ENCODE measurements at places on chromosomes 12 and 14.
A peak's percentile ranks its signal among the peaks of the same experiment; 100 is the strongest.

- peak; percentile 33 for DNase-seq
Observed at GRCh38 chr14:54901380-54902142, 1.1 kb downstream of the GCH1 start.

- DNase-seq, result no peak
Observed at GRCh38 chr12:85509081-85509856, 229.2 kb downstream of the ALX1 start.

DNA sequence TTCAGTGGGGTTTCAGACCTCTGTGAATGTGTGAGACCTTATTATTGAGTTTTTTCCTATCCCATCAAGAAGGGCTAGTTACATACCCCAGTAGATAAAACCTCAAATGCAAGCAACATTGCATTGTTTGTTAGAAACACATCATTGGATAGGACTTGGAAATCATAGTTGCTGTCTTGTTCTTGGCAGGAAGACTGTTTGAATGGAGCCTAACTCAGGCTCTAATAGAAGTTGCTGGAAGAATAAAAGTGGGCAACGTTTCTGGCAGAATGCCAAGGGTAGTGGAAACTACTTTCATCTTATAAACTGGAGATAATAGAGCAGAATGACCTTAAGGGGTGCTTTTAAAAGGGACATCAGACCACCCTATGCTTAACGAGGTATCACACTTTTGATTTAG lies 9.9 kb upstream of the PTHLH start:
- no peak for DNase-seq

- no peak for DNase-seq
Observed at GRCh38 chr12:130070126-130070611, 92.1 kb upstream of the FZD10 start.

GRCh38 chr12:116916122-116916521 lies 5.4 kb downstream of the FBXW8 start:
- DNase-seq, result peak; percentile 12

DNA sequence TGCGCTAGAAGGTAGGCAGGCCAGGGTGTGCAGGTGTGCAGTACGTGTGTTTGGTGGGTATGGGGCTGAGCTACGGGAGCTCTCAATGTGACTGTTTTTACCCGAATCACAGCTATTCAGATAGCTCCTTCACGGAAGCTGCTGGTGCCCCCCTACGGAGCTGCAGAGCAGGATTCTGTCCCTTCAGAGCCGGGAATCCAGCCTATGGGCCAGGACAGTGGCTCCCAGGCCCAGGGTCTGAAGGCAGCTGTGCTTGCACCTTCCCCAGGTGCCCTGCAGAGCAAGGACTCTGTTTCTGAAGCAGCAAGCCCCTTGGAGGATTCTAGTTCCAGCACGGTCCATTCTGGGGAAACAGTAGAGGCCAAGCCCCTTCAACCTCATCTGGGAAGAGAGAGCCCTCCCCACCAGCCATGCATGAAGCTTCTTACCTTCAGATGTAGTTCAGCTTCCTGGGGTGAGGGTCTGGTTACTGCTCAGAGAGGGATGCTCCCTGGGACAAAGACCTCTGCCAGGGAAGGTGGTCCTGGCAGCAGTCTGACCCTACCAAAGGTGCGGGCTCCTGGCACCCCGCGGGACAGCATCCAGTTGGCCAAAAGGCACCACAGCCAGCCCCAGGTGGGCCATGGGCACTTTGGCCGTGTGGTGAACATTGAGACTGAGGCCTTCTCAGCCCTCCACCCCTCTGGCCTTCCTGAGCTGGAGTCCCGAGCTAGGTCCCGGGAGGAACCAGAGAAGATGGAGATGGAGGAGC lies 29.1 kb downstream of the PLEKHH1 start:
- DNase-seq, result no peak

DNA sequence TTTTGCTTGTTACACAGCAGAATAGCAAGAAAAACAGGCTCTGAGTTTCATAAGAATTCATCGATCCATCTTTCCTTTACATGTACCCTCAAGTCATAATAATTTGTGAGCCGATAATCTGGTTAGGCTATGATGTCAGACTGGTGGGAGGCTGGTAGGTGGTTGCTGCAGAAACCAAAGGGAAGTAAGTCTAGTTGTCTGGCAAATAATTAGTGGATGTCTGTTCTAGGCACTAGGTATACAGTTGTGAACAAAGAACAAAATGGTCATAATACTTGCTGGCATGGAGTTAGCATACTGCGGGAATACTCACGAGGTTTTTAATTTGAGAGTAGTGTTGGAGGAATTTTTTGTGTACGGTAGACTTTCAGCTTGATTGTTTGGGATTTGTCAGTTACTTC lies 8.8 kb downstream of the SUSD6 start:
- DNase-seq, result no peak

GRCh38 chr14:90518069-90518940 lies 121.5 kb downstream of the CALM1 start:
- no peak for DNase-seq

DNA sequence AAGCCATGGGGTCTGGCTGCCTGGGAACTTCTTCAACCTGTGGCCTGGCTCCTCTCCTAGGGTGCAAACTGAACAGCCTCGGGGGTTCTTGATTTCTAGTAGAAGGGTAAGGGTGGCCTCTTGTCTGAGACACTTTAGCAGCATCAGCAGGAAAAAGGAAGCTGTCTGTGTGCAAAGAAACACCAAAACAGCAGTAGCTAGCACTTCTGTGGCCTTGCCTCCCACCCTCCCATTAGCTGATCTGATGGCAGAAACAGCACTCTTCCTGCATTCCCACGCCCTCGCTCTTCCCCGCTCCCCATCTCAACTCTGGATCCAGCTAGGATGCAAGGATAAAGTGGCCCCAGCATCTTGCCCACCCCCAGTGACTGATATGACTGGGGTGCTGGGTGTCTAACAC lies 20.7 kb downstream of the SLC7A8 start:
- no peak for DNase-seq

DNA sequence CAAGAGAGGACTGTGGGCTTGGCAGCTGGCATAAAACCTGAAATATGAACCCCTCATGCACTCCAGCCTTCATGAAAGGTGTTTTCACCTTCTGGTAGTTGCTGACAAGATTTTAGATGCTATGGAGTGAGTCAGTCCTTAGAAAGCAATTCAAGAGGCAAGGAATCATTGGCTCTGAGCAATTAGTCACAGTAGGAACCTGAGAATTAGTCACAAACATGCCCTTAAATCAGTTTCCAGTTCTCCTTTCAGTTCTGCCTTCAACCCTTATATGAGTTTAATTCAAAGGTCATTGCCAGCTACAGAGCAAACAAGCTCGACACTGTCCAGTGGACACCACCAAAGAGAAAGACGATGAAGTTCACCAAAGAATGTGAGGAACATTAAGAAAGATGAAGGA lies 472.3 kb downstream of the GLT1D1 start:
- no peak for DNase-seq

GRCh38 chr12:41362510-41362909 lies 174.4 kb downstream of the PDZRN4 start:
- no peak for DNase-seq

DNA sequence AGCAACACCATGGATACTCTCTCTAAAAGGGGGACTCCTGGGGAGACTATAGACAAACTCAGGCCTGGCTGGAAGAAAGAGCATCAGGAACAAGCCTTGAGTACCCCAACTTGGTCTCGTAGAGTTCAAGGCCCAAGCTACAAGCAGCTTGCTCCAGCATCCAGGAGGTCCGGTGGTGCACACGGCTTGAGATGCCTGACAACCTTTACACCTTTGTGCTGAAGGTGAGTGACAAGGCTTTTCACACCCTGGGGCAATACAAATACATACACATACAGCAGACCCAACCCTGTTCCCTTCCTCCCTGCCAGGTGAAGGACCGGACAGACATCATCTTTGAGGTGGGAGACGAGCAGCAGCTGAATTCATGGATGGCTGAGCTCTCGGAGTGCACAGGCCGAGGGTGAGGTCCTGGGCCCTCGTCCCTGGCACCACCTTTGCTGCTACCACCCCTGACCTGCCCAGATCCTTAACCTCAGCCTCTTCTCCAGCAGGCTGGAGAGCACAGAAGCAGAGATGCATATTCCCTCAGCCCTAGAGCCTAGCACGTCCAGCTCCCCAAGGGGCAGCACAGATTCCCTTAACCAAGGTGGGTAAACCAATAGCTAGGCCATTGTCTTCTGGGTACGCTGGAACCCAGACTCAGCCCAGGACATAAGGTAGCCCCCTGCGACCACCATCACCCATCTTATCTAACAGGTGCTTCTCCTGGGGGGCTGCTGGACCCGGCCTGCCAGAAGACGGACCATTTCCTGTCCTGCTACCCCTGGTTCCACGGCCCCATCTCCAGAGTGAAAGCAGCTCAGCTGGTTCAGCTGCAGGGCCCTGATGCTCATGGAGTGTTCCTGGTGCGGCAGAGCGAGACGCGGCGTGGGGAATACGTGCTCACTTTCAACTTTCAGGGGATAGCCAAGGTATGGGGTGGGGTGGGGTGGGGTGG lies 41.2 kb downstream of the SH2B3 start:
- DNase-seq, result no peak

DNA sequence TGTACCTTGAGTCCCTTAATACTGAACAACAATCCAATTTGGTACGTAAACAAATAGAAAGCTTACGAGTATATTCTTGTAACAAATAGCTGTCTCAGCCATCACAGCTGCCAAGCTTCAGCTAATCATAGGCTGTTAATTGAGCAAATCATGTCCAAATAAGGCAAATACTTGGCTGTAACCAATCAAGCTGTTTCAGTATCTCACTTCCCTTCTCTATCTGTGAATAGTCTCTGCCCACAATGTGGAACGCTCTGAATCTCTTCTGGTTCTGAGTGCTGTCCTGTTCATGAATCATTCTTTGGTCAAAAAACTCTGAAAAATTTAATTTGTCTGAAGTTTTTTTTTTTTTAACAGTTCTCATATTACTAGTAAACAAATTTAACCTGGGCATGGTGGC lies 5.8 kb upstream of the NEMF start:
- DNase-seq, result no peak

- no peak for DNase-seq
Observed at GRCh38 chr12:124622764-124623163, 55.4 kb upstream of the NCOR2 start.

Measured in HTR-8/SVneo (cell line).